Hepatocyte (in vitro differentiated cells): ENCODE measurements at places on chromosomes 13 and 19. TPM values are rescaled to one million over a fixed set of nuclear protein-coding genes. Genes with fewer than 3 reads are reported as not detected.

GRCh38 chr13:101869553-101869952 lies 417.1 kb downstream of the ITGBL1 start:
- H3K27me3 ChIP-seq: no peaks in the 10 kb centered on the region
- no peaks in the 10 kb centered on the region for H3K4me1 ChIP-seq
- H3K4me3 ChIP-seq: no peak overlapping the region
- H3K36me3 ChIP-seq: no peaks in the 10 kb centered on the region
- no peak overlapping the region for H3K27ac ChIP-seq

DNA sequence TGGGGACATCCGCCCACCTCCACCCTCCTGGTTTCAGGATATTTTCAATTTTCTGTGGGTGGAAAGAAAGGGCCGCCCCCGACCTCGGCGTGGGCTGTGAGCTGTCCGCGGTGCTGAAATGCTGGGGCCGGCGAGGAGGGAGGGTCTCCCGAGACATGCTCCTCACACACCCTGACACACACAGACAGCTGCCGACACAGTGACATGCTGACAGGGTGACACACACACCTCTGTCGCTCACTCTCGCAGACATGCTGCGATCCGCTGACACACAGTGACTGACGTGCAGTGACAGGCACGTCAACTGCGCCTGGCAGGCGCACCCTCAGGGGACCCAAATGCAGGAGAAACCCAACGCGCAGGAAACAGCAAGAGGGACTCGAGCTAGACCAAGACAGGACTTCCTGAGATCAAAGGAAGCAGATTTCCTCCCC lies 25.1 kb upstream of the MEIS3 start:
- no peak overlapping the region for H3K27ac ChIP-seq
- H3K27me3 ChIP-seq: peaks cover 74% of the 10 kb centered on the region
- H3K4me1 ChIP-seq: peaks cover 11% of the 10 kb centered on the region
- peak; percentile 25 for DNase-seq
- no peaks in the 10 kb centered on the region for H3K36me3 ChIP-seq
- H3K4me3 ChIP-seq: no peak overlapping the region

DNA sequence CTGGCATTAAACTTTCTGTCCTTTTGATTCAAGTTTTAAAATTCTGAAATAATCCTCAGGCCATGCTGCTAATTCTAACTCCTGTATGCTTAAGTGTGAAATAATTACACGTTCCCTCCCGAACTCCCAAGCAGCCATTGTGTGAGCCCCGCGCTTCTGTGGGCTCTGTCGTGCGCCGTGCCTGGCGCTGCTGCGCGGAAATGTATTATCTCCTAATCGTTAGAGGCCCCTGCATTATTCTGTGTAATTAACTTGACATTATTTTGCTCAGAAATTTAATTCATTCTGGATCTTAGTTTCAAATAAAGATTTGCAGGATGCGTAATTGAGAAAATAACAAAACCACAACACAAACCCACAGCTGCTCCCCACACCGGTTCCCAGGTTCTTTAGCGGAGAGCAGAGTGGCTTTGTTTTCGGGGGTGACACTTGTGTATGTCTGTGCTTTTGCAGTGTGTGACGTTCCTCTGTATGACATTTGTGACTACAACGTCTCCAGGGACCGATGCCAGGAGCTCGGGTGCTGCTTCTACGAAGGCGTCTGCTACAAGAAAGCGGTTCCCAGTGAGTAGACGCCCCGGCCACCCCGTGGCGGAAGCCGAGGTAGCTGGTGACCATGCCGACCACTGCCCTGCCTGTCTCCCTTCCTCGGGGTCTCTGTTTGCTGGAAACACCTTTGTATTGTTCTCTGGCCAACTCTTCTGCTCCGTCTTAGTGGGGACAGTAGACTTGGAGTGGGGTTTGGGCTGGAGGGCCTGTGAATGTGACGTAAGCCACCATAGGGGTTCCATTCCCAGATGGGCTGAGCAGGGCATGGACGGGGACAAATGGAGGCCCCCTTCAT lies 7.5 kb downstream of the TEX29 start:
- DNase-seq: no peak
- H3K27ac ChIP-seq: no peak overlapping the region
- H3K4me1 ChIP-seq: no peaks in the 10 kb centered on the region
- H3K36me3 ChIP-seq: no peaks in the 10 kb centered on the region
- no peak overlapping the region for H3K4me3 ChIP-seq

DNA sequence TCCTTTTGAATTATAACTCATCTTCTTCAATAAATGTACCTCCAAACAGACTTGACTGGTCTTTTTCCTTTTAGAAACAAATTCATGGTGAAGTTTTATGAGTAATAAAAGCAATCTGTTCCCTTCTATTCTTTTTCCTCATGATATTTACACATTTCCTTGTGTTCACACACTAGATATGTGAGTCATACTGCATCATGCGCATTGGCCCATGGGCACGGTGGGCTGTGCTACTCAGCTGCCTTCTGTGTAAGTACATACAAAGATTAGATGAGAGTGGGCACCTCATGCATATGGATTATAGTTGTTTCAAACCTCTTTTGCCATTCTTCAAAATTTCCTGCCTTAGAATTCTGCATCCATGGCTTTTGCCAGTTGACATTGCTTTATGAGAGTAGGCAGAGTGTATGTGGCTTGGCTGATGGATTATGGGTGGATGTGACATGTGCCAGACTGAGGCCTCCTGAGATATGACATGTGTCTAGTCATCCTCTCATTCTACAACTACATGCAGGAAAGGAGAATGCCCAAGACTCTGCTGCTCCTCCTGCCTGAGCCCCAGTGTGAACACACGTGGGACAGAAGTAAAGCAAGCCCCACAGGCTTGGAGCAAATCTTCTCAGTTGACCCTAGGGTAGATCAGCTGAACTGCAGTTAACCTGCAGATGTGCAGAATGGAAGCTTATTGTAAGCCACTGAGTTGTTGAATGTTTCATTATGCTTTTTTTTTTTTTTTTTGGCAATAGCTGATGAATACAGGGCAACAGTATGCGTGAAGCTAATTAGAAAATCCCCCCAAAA lies 109.9 kb downstream of the RBM26 start:
- no peak overlapping the region for H3K27ac ChIP-seq
- H3K36me3 ChIP-seq: no peaks in the 10 kb centered on the region
- DNase-seq: peak; percentile 19
- no peak overlapping the region for H3K4me3 ChIP-seq
- H3K27me3 ChIP-seq: no peaks in the 10 kb centered on the region

GRCh38 chr19:4580961-4581665 lies 21.6 kb upstream of the SEMA6B start:
- H3K27ac ChIP-seq: no peak overlapping the region
- H3K36me3 ChIP-seq: no peaks in the 10 kb centered on the region
- no peak for DNase-seq
- H3K4me3 ChIP-seq: no peak overlapping the region
- H3K4me1 ChIP-seq: peaks cover 10% of the 10 kb centered on the region

DNA sequence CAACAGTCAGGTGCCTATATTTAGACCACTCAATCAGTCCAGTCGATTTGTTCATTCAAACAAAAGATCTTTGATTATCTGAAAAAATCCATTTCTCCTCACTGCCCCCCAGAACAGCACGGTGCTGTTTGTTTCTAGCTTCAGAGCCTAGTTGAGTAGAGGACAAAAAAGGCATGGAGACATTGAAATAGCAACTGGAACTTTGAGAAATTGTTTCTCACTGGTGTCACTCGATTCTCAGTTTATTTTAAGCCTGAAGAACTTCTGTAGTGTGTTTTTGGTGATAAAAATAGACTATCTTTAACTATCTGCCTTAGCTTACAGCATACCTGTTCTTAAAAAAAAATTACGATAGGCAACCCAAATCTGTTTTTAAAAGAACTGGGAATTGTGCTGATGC lies 67.1 kb downstream of the ARHGAP35 start:
- no peak overlapping the region for H3K4me3 ChIP-seq
- peaks cover 42% of the 10 kb centered on the region for H3K4me1 ChIP-seq
- no peaks in the 10 kb centered on the region for H3K27me3 ChIP-seq
- DNase-seq: no peak
- H3K27ac ChIP-seq: no peak overlapping the region

GRCh38 chr19:33720691-33721682 lies 75.7 kb upstream of the KCTD15 start:
- no peak for DNase-seq
- H3K4me1 ChIP-seq: no peaks in the 10 kb centered on the region
- H3K27ac ChIP-seq: no peak overlapping the region
- H3K27me3 ChIP-seq: no peaks in the 10 kb centered on the region

Gene ACP7
- total RNA-seq: 0.16 and 0.23 TPM in 2 replicates

Gene SKA3
- 4.9 and 5.6 TPM in 2 replicates for total RNA-seq

Gene MAP4K1
- total RNA-seq: 0.57 and 0.96 TPM in 2 replicates
